ENCODE measurements at places on chromosomes 2 and 18.

GRCh38 chr2:174776223-174776622 is 12.0 kb upstream of the CHRNA1 start:
- no peak for DNase-seq

DNA sequence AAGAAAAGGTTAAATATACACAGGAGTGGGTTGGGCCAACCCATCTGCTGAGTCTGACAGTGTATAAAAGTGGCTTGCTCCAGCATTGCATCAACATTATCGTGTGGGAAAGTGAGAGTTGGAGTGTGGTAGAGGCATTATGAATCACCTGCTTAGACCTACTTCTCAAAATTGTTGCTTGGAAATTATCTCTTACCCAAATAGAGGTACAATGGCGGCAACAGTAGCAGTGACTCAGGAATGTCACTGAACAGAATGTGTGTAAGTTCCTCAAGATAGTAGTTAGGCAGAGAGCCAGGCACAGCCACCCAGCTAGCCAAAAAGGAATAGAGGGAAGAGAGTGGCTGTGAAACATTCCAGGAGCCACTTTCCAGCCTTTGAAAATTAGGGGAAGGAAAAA is 616.0 kb downstream of the NUP35 start:
- DNase-seq = no peak

DNA sequence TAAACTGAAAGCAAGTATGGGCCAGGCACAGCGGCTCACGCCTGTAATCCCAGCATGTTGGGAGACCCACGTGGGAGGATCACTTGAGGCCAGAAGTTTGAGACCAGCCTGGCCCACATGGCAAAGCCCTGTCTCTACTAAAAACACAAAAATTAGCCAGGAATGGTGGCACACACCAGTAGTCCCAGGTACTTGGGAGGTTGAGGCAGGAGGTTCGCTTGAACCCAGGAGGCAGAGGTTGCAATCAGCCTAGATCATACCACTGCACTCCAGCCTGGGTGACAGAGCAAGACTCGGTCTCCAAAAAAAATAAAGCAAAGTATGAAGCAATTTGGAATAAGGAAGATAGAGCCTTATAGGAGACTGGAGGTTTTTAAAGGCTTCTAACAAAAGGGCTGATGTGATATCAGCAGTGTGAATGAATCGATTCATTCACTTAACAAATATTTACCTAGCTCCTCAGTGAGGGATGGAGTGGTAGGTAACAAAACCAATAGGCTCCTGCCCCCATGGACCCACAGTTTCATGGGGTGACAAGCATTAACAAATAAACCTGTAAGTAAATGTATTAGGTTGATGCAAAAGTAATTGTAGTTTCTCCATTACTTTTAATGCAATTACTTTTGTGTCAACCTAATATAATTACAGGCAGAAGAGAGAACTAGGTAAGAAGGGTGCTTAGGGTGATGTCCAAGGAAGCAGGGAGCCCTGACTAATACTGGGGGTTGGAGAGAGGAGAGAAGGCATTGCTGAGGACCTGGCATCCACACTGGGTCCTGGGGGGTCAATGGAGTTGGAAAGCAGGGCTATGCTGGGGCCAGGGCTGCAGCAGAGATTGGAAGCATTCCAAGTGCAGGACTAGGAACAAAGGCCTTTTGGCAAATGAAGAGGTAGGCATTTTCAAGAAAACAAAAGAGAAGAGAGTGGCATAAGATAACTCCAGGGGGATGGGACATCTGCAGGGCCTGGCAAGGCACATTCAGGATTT is 195.4 kb upstream of the ARL4C start:
- DNase-seq = peak; percentile 68

DNA sequence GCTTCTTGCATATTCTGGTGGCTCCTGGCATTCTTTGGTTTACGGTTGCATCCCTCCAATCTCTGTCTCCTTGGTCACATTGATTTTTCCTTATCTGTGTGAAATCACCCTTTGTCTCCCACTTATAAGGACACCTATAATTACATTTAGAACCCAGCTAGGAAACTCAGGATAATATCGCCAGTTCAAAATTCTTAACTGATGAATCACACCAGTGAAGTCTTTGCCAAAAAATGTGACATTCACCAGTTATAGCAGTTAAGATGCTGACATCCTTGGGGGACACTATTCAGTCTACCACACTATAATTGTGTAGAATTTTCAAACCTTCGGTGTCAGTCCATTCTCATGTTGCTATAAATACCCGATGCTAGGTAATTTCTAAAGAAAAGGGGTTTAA is 320.2 kb downstream of the TMX3 start:
- DNase-seq = no peak

GRCh38 chr2:158716921-158717320 is 78.2 kb upstream of the DAPL1 start:
- no peak for DNase-seq

DNA sequence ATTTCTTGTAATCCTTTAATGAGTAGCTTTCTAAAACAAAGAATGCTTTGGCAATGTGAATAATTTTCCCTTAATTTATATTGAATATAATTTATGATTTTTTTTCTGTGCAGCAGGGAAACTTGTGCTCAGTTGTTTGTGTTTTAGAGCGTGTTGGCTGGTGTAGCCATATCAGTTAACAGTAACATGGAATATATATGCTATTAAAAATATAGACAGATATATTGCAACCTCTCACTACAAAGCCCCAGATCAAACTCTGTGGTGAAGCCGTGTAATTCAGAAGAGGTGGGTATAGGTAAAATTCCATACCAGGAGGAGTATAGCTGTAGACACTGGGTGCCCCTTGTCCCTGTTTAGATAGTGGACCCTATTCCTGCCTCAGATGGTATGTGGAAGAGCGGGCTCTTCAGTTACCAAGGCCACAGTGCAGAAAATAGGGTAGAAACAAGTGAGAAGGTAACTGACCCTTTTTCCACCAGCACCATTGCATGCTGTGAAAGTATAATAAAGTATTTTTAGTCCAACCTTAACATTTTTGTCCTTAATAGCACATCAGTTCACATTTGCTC is 18.1 kb upstream of the RASGRP3 start:
- DNase-seq = no peak

DNA sequence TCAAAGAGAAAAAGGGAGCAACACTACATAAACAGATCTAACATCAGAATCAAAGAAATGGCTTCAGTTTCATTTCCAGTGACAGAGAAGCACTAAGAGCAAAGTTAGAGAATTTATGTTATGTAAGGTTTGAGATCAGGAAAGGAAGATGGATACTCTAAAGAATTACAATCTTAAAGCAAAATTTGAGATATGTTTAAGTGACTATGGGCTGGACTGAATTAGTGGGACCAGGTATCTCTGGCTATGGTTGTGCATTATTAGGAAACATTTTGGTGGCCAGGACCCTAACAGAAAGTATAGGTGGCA is 208.2 kb downstream of the CCDC178 start:
- no peak for DNase-seq

GRCh38 chr2:12641441-12641840 is 75.3 kb upstream of the TRIB2 start:
- DNase-seq = peak; percentile 65

GRCh38 chr2:196703695-196704094 is 64.2 kb downstream of the CCDC150 start:
- DNase-seq = no peak

GRCh38 chr18:10923141-10923540 is 226.2 kb downstream of the PIEZO2 start:
- no peak for DNase-seq

DNA sequence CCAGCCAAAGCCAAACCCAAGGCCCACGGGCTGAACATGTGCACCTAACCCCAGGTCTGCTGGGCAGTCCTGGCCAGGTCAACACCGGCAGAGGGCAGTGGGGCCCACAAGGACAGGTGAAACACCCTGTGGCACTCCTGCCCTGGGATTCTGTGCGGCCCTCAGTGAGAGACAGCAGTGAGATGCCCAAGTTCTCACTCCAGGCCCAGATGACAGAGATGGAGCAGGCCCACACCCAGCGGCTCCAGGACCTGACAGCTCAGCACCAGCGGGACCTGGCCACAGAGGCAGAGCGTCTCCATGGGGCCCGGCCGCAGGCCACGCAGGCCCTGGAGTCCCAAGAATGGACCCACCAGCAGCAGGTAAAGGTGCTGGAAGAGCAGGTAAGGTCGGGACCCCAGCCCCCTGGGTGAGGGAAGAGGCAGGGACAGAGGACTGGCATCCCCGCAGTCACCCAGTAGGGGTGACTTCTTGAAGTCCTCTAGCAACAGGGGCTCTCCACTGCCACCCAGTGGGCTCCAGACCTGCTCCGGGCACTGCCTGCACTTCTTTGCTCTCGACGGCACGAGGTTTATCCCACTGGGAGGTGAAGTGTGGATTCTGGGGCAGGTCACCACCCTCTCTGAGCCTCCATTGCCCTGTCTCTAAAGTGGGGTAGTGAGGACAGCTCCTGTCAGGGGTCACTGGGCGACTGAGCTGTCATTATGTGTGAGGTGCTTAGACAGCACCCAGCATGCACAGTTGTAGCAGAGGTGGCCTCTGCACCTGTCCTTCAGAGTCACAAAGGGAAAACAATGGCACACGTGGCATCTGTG is 8.8 kb upstream of the SNED1 start:
- DNase-seq = no peak

- peak; percentile 39 for DNase-seq
Observed at GRCh38 chr2:237731663-237732062, 66.9 kb upstream of the RBM44 start.

DNA sequence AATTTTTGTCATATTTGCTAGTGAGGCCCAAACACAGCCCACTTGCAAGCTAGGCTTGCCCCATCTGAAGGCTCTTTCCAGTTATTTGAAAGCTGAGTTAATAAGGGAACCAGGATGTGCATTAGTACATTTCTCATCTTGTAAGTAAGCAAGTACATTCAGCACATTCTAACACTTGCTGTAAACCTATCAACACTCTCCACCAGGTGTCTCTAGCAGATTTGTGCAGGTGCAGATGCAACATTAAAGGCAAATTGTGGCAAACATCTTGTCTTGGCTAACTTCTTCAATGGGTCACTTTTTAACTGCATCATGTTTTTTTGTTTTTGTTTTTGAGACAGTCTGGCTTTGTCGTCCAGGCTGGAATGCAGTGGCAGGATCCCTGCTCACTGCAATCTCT is 25.3 kb upstream of the MFSD6 start:
- peak; percentile 12 for DNase-seq

DNA sequence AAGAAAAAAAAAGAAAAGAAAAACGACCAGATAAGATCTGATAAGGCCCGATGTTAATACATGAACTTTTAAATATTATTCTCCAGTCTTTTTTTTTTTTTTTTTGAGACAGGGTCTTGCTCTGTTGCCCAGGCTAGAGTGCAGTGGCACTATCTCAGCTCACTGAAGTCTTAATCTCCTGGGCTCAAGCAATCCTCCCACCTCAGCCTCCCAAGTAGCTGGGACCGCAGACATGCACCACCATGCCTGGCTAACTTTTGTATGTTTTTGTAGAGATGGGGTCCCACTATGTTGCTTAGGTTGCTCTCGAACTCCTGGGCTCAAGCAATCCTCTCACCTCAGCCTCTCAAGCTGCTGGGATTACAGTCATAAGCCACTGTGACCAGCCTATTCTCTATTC is 1.6 kb downstream of the ABCG5 start:
- DNase-seq = no peak

GRCh38 chr2:161419638-161420190 is 3.6 kb downstream of the TBR1 start:
- no peak for DNase-seq

GRCh38 chr2:215749092-215749957 is 264.0 kb downstream of the MREG start:
- no peak for DNase-seq

GRCh38 chr2:225083276-225083675 is 41.0 kb upstream of the DOCK10 start:
- no peak for DNase-seq

- DNase-seq = no peak
Observed at GRCh38 chr2:133248264-133248663, 320.0 kb downstream of the NCKAP5 start.

GRCh38 chr2:203948733-203949132 is 12.2 kb downstream of the ICOS start:
- DNase-seq = no peak

DNA sequence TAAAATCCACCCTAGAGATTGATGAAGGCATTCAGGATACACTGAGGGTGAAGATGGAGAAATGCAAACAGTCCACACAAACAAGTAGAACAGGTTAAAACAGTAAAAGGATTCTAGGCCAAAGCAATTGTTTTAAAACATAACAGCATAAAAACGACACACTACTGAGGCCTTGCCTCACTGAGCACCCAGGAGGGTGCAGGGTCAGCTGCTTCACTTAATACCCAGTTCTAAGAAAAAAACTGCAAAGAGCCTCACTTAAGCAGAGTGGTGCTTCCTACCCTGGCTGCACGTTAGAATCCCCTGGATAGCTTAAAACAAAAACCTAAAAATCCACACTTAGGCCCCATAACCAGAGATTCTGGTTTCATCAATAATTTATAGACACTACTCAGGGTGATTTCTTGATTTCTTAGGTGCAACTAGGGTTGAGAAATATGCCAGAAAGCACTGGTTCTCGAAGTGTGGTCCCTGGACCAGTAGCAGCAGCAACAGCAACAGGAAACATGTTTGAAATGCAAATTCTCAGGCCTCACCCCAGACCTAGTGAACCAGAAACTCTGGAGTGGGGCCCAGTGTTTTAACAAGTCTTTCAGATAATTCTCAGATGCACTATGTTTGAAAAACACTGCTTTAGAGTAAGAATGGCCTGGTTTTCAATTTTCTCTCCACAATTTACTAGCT is 279.1 kb downstream of the ZEB2 start:
- no peak for DNase-seq

- peak; percentile 13 for DNase-seq
Observed at GRCh38 chr2:233354971-233355574, 779 bp downstream of the DGKD start.

DNA sequence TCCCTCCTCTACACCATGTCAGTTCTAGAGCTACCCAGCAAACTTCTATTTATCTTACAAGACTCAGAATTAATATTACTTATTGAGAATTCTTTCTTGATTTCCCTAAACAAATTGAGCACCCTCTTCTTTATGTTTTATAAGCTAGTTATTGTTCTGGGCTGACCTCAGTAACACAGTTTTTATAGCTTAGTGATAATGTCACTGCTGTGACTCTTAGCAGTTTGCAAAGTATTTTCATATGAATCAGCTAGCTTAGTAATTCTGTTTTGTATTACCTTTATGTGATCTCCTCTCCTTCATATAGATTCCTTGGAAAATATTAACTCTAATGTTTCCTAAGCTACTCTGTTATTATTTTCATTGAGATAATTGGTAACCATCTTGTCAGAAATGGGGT is 114.9 kb downstream of the PMS1 start:
- no peak for DNase-seq

DNA sequence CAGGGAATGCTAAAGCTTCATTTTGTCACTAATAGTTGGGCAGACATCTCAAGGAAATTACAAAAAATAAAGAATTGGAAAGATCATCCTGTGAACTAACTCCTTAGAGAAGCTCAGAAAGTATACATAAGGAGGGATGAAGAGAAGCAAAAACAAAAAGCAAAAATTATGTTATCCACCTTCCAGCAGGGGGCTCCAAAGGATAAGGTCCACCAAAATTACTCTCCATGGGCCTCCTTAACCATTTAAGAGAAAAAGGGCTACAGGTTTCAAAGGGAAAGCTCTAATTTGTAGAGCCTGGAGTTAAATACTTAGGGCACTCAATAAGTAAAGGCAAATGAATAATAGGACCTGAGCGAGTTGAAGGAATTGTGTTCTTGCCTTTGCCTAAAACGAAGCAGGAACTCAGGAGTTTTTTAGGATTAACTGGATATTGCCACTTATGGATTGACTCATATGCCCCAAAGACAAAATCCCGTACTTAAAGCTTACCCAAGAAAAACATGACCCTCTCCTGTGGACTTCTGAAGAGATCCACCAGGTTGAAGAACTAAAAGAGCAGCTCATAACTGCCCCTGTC is 1167.9 kb downstream of the DSC3 start:
- no peak for DNase-seq

GRCh38 chr2:176079831-176080539 is 3.8 kb downstream of the EVX2 start:
- DNase-seq = peak; percentile 61

Data from NCI-H2029 (cell line).